Stimulated activated CD8-positive, alpha-beta memory T cell treated with anti-CD3 and anti-CD28 coated beads, Interleukin-2, amount 100 ng/mL, for 48 hours (primary cell): ENCODE measurements at places on chromosomes 3 and 15.

GRCh38 chr3:158776531-158776930, 25.3 kb upstream of the MFSD1 start:
- no peak for DNase-seq

DNA sequence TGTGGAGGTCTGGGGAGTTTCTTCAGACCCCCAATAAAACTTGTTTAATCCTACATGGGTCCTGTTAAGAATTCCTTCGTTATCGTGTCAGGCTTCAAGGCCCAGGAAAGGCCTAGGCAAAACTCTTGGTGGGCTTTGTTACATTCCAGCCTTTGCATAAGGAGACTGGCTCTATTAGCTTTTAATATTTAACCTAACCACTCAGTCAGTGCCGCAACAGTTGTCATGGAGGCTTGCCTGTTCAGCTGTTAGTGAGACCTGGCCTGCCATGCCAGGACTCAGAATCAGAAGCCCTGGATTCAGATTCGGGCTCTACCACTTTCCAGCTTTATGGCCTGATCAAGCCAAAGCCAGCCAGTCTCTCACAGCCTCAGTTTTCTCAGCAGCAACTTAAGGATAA, 19.6 kb downstream of the EIF1B start:
- DNase-seq = no peak

DNA sequence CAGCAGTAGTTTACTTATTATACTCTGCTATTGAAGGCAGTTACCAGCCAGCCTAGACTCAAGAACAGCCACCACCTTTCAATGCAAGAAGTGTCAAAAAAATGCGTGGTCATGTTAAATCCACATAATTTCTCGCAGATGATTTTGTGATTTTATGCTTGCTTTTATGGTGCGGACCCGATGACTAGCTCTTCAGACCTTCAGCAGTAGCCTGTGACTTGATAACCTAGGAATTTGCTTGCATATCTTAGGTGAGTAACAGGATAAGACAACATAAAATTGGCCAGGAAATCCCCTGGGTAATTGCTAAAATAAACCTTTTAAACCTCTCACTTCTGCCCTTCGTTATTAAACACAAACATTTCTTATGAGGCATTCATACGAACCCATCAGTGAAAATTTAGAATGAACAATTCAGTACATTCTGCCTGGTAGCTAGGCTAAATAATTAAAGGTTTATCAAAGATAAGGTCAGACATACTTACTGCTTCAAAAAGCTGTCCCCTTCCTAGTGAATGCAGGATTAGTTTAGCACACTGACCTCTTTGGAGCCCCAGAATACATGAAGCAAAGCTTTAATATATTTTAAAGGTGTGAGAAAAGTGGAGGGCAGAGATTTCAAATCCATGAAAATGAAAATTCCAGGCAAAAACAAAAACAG, 798.8 kb downstream of the OTOL1 start:
- DNase-seq = no peak

GRCh38 chr3:17730318-17730967, 12.0 kb downstream of the TBC1D5 start:
- DNase-seq = no peak

- no peak for DNase-seq
Measured at GRCh38 chr3:145032791-145033190, 1061.2 kb downstream of the DIPK2A start.

DNA sequence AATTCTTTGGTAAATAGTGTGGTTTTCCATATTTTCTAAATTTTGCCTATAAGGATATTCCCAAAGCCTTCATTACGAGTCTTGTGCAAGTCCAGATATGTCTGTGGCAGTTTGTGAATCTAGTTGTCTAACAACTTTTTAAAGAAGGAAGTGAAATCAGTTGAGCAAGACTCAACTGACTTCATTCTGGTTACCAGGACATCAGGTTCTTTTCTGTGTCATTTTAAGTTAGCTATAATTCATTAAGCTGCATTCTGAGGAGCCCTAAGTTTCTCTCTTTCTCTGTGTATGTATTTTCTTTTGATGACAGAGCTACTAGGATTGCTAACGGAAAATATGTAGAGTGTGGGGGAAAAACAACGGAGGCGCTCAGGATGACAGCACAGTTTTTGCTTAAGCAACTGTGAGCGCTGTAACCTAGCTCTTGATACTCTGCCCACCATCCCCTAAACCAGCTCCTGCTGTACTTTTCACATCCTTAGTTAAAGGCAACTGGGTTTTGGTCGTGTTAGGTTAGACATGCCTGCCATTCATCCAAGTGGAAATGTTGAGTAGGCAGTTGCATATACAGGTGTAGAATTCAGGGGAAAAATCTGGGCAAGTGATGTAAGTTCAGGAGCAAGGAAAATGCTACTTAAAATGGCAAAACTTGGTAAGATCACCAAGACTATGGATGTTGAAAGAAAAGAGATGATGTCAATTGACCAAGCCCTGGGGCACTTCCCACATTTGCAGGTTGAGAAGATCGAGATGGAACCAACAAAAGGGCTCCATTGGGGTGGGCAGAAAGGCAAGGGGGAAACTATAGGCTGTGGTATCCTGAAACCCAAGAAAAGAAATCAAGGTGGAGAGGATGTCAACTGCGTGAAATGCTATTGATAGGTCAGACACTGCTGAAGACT, 9.2 kb downstream of the MFSD1 start:
- no peak for DNase-seq

GRCh38 chr3:23442598-23443383, 239.7 kb downstream of the UBE2E2 start:
- no peak for DNase-seq

- no peak for DNase-seq
Measured at GRCh38 chr3:11555211-11555782, 88.4 kb downstream of the VGLL4 start.

DNA sequence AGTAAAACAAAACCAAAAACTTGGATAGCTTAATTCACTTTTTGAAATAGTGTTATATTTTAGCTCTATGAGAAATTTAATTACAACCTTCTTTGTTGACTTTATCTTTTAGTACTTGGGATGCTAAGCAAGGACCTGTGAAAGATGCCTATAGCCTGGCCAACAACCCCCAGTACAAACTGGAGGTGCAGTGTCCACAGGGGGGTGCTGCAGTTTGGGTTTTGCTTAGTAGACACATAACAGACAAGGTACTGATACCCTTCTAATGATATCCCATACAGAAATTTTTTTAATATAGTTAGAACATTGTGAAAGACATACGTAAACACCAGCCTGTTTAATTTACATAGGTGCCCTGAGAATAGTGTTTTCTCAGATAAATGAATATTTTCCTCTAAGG, 35.3 kb downstream of the CAPN7 start:
- peak; percentile 34 for DNase-seq

GRCh38 chr3:42846685-42847522, 28.8 kb downstream of the CYP8B1 start:
- DNase-seq = no peak

GRCh38 chr3:108387063-108387462, 90.7 kb downstream of the HHLA2 start:
- no peak for DNase-seq

GRCh38 chr3:12991481-12991837, 81.8 kb downstream of the IQSEC1 start:
- DNase-seq = no peak

GRCh38 chr3:134643150-134643675, 7.6 kb downstream of the KY start:
- DNase-seq = no peak
